ENCODE measurements at places on chromosomes 2 and 18.

DNA sequence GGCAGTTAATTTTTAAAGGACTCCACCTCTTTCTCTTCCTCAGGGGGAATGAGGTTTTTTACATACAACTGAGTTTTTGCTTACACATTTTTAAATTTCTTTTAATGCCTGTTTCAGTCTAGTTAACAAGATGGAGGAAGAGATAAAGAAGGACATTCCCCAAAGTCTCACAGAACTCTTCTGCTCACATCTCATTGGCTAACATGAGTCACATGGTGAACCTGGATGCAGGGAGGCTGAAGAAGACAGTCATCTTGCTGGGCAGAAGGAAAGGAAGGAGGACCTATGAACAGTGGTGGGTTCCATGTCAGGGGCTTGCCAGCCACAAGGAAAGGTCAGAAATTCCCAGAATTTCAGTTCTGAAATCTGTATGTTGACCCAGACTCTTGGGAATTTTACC is 10.4 kb upstream of the ST8SIA5 start:
- no peak for DNase-seq

DNA sequence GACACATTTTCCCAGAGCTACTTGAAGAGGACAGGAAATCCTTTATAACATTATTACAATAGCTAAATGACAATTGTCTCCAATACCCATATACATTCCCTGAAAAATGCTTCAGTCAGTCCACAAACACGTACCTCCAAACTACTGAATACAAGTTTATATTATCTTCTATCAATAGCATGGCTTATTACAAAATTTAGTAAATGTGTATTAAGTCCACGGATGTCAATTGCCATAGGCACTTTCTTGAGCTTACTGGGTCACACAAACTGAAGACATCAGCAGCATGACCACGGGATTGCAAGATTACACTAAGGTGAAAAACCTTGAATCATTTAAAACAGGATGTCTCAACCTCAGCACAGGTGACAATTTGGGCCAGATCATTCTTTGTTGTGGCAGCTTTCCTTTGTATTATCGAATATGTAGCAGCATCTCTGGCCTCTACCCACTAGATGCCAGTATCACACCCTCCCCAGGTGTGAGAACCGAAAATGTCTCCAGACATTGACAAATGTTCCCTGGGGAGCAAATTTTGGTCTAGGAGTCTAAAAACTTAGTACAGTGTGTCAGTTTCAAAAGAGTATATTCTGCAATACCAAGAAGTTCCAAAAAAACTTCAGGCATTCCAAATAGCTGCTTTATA is 1.4 kb downstream of the MBD2 start:
- DNase-seq: peak; percentile 71

GRCh38 chr2:200419325-200419724 is 90.5 kb downstream of the KCTD18 start:
- no peak for DNase-seq

DNA sequence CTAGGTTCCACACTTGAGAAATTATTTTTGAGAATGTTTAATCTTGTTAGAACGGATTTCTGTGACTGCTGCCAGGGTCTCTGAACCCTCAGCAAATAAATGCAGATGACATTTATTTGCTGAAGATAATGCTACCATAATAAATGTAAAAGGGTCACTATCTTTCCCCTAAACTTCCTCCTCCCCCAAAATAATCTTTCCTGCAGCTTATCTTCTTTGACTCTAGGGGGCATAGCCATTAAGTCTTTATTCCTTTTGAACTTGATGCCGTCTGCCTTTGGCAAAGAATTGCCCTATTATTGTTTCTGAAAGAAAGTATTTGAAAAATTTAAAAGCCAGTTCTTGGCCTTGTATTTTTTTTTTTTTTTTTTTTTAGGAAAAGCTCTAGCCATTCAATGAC is 63.6 kb upstream of the ACSL3 start:
- no peak for DNase-seq

DNA sequence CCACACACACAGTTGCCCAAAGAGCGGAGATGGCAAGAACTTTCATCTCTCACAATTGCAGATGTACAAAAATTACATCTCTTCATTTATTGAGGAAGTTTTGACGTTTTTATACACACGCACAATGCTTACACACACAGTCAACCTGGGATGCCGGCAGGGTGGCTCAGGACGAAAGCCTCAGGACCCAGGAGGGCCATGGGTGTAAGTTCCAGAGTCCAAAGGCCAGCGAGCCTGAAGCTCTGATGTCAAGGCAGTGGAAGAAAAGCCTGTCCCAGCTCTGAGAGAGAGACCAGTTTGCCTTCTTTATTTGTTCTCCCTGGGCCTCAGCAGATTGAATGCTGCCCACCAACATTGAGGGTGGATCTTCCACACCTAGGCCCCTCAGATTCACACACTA is 10.1 kb downstream of the AMER3 start:
- no peak for DNase-seq

GRCh38 chr2:190979906-190980629 is 33.9 kb downstream of the STAT1 start:
- peak; percentile 11 for DNase-seq

- DNase-seq: no peak
Observed at GRCh38 chr2:67880291-67880761, 182.5 kb downstream of the C1D start.

GRCh38 chr2:221480163-221480562 is 91.9 kb downstream of the EPHA4 start:
- no peak for DNase-seq
